Left ventricle myocardium superior (tissue), 1 donor: ENCODE measurements at places on chromosomes 13 and 19. TPM values are rescaled to one million over a fixed set of nuclear protein-coding genes. Genes with fewer than 3 reads are reported as not detected.

GRCh38 chr13:91323349-91323748 is 24.1 kb upstream of the MIR17HG start:
- no peak for DNase-seq

- DNase-seq, result no peak
Measured at GRCh38 chr13:110593430-110594130, 21.8 kb upstream of the NAXD start.

- DNase-seq, result no peak
Measured at GRCh38 chr13:44489751-44490150, 86.4 kb downstream of the TSC22D1 start.

CD320 gene
- 37.9 TPM for total RNA-seq

RNF225 gene
- not detected for total RNA-seq

ZFR2 gene
- not detected for total RNA-seq

ZNF416 gene
- 4.8 TPM for total RNA-seq

OR7G1 gene
- not detected for total RNA-seq
